ENCODE measurements at places on chromosomes 7 and 10.

DNA sequence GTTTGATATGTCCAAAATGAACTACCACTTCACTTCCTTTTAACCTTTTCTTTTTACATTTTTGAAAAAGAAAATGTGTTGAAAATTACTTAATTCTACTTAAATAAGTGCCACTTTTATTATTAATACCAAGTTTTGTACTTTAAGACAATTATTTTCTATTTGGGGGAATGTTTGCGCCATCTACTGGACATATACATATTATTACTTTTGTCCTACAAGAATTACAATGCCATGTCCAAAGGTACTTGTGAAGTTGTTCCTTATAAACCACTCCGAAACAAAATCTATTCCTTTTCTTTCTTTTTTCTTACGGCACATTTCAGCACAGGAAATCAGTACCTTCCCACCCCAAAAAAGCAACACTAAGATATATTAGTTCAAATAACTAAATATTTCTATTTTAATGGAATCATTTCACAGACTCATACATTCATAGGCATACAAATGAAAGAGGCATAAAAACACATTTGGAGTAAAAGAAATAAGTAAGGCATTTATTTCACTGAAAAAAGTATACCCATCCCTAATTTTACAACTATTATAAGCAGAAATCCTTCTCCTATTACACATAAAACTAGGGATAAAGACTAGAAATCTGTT, 169.9 kb downstream of the RNF133 start:
- peak; percentile 57 for DNase-seq

DNA sequence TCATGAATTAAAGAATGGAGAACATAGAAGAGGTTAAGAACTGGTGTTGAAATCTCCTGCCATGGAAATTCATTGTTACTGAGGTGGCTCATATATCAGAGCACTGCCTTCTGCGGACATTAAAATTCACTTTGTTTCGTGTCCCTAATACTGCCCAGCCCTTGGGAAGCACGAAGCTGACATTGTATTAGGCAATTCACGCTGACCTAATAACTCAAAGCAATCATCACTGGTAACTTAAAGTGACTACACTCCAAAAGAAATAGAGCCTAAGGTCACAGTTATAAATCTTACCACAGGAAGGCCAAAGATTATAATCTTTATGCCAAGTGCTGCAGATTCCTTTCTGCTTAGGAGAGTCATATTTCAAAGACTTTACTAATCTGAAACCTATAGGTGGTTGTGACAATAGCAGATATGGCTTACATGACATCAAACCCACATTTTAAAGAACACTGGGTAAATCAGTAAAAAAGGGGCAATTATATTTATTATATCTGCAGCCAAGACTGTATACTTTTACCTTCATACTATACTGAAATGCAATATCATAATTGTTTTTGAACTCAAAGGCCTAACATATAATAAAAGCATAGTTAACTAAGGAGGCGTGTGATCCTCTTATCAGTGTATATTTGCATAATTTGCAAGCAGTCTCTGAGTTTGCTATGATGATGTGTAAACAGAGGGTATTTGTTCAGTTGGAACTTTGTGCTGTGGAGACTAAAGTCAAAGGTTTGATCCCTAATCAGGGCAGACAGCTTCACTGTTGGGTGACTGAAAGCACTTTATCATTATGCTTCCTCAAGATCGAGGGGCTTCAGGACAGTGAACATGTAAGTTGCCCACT, 51.9 kb upstream of the CAPZA2 start:
- no peak for DNase-seq

DNA sequence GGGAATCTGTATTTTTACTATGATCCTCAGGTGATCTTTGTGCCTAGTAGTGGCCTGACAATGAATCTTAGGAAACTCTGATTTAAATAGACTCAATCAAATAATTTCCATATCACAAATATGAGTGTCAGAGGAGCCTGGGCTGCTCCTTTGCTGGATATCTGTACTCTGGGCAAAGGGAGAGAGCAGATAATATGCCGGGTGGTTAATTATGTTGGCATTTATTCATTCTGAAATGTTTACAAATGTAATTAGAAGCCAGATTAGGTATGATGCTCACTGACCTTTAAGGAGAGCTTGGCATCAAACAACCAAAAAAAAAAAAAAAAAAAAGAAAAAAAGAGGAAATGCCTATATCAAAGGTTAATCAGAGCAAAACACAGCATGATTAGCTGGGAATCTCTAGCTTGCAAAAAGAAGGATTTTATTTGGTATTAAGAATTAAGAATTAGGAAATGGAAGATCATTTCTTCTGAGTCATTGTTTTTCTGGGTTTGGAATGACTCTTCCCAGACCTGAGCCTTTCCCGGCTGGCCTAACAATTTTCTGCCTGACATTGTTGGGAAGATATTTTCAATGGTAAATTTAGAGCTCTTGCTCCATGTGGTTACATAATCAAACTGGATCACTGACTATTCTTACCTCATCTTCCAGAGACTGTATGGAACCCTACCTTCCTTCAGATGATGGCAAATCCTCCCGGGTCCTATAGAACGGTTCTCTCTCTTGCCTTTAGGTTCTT, 365.3 kb downstream of the REEP3 start:
- no peak for DNase-seq

- DNase-seq, result peak; percentile 99
Measured at GRCh38 chr10:72320676-72321247, 34.0 kb downstream of the DNAJB12 start.

- no peak for DNase-seq
Measured at GRCh38 chr7:111708072-111708471, 145.8 kb upstream of the IMMP2L start.

DNA sequence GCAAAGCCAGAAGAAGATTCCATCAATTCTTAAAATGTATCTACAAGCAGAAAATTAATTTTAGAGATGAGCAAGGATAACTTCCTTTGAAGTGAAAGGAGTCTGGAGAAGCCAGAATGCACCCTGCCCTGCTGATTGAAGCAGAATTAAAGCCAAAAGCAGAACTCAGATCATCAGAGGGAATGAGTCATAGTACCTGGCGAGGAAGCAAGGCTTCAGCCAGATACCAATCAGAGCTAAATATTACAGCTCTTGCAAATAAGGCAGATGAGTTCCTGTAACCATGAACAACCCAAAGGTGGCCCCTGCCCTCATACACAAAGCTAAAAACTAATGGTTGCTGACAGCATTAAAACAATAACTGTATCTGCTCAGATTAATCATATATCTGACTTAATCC, 10.4 kb downstream of the HTR7 start:
- DNase-seq, result no peak

GRCh38 chr10:126397640-126398382, 9.5 kb upstream of the ADAM12 start:
- DNase-seq, result no peak

DNA sequence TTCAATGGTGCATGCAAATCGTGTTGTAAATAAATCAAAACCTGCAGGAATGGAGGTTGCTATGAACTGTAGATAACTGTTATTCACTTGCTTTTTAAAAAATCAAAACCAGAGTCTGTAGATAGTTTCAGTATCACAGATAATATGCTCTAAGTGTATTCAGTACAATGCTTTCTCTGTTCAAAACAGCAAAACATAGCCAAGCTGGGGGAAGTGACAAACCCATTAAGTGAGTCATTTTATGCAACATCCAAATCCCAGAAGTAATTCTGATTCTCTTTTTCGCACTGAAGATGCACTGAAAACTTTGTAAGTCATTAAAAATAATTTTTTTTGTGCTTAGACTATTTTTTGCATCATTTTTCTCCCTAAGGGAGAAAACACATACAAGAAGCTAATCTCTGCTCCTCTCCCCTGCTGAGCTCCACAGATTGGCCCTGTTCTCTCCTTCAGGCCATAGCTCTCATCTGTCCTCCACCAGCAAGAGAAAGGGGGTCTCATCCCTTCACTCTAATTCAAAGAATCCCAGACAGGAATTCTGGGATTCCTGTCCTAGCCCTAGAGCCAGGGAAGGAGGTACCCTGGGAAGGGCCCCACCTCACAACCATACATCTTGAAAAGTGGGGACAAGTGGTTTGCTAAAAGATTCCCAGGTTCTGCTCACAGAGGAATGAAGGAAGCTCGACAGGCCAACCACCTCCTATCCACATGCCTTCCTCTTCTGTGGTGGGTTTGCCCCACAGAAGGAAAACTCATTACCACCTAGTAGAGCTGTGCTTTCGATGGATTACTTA, 4.9 kb downstream of the PRTFDC1 start:
- no peak for DNase-seq

DNA sequence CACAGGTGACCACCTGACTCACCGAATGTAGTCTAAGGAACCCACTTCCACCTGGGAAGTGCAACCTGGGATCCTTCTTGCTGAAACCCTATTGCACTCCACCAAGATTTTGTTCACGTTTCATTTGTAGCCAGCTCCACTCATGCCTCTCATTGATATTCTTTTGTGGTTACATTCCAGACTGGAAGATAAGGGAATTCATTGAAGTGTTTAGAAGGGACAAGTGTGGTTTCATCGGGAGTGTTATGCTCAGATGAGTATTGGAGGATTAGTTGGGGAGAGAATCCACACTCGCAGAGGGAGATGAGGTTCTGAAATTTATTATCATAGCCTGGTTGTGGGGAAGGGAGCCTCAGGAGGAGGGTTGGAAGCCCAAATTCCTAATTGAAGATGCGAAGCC, 320.4 kb downstream of the KCNMA1 start:
- no peak for DNase-seq

DNA sequence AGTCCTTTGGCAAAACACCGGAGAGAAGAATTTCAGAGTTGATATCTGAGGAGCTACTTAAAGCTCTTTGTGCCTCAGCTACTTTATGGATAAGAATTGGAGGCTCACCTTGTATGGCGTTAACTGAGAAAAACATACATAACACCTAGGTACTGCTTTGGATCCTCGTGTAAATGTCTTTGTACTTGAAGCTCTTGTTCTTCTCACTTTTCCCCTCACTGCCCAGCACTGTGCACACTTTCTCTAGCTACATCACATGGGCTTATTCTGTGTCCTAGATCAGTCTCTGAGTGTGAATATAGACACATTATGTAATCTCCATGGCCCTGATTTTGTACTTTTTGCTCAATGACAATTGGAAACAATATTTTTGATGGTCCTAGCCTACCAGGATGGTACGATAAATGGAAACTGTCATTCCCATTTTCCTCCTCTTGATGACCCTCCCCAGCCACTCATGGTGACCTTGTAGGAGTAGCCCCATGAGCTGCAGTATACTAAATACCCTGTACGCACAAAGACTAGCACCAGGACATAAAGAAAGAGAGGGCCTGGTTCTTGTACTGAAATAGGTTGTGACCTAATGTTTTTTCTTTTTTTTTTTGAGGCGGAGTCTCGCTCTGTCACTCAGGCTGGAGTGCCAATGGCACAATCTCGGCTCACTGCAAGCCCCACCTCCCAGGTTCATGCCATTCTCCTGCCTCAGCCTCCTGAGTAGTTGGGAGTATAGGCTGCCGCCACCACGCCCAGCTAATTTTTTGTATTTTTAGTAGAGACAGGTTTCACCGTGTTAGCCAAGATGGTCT, 22.1 kb downstream of the STAMBPL1 start:
- no peak for DNase-seq

DNA sequence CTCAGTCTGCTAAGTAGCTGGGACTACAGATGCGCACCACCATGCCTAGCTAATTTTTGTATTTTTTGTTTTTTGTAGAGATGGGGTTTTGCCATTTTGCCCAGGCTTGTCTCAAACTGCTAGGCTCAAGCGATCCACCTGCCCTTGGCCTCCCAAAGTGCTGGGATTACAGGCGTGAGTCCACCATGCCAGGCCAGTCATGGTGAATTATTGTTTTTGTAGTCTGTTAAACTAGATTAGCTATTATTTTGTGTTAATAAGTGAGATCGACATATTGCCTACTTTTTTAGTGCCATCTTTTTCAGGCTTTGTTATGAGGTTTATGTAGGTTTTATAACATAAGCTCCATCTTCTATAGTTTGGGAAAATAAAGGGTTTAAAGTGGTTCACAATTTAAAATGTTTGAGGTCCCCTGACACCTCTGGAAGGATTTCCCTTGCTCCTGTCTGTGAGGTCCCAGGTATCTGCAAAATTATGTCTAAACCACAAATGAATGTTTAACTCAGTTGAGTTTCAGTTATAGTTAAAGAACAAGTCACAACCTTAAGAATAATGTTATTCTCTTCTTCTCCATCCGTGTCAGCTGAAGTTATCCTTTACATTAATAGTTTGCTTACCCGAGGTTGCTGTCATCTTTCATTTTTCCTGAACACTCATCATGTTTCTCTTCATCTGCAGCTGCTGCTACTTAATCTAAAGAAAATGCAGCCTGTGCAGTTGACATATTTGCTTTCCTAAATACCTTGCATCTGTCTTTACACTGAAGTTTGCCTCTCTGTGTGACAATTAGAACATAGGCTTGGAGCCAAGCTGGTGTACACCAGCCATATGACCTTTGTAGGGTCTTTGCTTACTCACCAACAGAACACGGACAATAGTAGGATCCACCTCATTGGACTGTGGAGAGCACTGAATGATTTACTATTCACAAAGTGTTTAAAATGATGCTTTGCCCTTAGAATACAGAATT, 8.9 kb upstream of the VSTM4 start:
- DNase-seq, result no peak

GRCh38 chr7:30594048-30594539, 584 bp upstream of the GARS1 start:
- DNase-seq, result no peak

- no peak for DNase-seq
Measured at GRCh38 chr10:111295788-111296187, 219.0 kb downstream of the ADRA2A start.

DNA sequence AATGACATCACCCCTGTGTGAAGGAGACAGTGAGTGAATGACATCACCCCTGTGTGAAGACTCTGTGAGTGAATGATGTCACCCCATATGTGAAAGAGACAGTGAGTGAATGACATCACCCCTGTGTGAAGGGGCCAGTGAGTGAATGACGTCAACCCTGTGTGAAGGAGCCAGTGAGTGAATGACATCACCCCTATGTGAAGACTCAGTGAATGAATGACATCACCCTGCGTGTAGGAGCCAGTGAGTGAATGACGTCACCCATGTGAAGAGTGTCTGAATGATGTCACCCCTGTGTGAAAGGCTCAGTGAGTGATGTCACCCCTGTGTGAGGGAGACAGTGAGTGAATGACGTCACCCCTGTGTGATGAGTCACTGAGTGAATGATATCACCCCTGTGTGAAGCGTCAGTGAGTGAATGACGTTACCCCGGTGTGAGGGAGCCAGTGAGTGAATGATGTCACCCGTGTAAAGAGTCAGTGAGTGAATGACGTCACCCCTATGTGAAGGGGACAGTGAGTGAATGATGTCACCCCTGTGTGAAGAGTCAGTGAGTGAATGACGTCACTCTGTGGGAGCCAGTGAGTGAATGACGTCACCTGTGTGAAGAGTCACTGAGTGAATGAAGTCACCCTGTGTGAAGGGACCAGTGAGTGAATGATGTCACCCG, 478.1 kb downstream of the PTPRN2 start:
- no peak for DNase-seq

Measured in erythroblast (primary cell).